ENCODE measurements at places on chromosomes 6 and 20. TPM values are rescaled to one million over a fixed set of nuclear protein-coding genes. Genes with fewer than 3 reads are reported as not detected.

Gene METTL24
- 2.8 TPM for polyA plus RNA-seq

Gene SLC13A3
- not detected for polyA plus RNA-seq

Gene FOXQ1
- polyA plus RNA-seq, result not detected

Gene GHRH
- polyA plus RNA-seq, result not detected

Gene IRF4
- polyA plus RNA-seq, result 0.51 TPM

Gene DHX35
- polyA plus RNA-seq, result 6.0 TPM

Gene SPO11
- not detected for polyA plus RNA-seq

Gene VARS1
- polyA plus RNA-seq, result 28.8 TPM

Gene C20orf144
- 0.22 TPM for polyA plus RNA-seq

Gene KCNQ5
- polyA plus RNA-seq, result 1.8 TPM

Gene TXNDC5
- polyA plus RNA-seq, result 16.4 TPM

Gene MOG
- polyA plus RNA-seq, result not detected

Gene CCM2L
- not detected for polyA plus RNA-seq

Gene DOK5
- polyA plus RNA-seq, result not detected

Gene C6orf141
- polyA plus RNA-seq, result not detected

Gene DCBLD1
- 4.0 TPM for polyA plus RNA-seq

Gene CASS4
- 5.5 TPM for polyA plus RNA-seq

Gene C6orf58
- not detected for polyA plus RNA-seq

Gene BAG2
- 1.7 TPM for polyA plus RNA-seq

Gene DEFB121
- polyA plus RNA-seq, result not detected

Gene NFATC2
- polyA plus RNA-seq, result 101 TPM

Gene PKIB
- 2.1 TPM for polyA plus RNA-seq

Gene SLC26A8
- not detected for polyA plus RNA-seq

Gene NR2E1
- polyA plus RNA-seq, result not detected

Gene ECHDC1
- polyA plus RNA-seq, result 54.6 TPM

Gene CYP39A1
- polyA plus RNA-seq, result not detected

Gene MUCL3
- polyA plus RNA-seq, result not detected

Gene ZKSCAN3
- 2.0 TPM for polyA plus RNA-seq

Gene CRISP3
- polyA plus RNA-seq, result not detected

Gene ACTL10
- 3.4 TPM for polyA plus RNA-seq

Measured in immature natural killer cell (primary cell).